ENCODE measurements at places on chromosomes 5 and 9.

- DNase-seq, result no peak
These were observed 669.7 kb downstream of the MAT2B start for GRCh38 chr5:164175083-164175482.

DNA sequence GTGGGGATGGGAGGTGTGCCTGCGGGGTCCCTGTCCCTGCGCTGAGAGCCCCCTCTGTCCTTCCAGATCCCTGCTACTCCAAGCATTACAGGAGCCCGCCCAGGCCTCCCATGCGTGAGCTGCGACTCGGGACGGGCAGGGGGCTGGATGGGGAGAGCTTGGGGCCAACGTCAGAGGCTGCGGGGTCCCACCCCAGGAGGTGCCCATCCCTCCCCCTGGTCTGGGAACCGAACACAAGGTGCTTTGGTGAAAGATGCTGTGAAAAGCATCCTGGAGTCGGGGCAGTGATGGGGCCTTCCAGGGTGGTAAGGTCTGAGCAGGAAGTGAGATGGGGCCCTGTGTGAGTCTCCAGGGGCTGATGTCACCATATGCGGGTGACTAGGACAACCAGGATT, 2.7 kb downstream of the LCN9 start:
- no peak for DNase-seq

GRCh38 chr5:173420108-173420507, 91.9 kb upstream of the STC2 start:
- no peak for DNase-seq

- no peak for DNase-seq
These were observed 44.5 kb downstream of the SEMA4D start for GRCh38 chr9:89453452-89453851.

DNA sequence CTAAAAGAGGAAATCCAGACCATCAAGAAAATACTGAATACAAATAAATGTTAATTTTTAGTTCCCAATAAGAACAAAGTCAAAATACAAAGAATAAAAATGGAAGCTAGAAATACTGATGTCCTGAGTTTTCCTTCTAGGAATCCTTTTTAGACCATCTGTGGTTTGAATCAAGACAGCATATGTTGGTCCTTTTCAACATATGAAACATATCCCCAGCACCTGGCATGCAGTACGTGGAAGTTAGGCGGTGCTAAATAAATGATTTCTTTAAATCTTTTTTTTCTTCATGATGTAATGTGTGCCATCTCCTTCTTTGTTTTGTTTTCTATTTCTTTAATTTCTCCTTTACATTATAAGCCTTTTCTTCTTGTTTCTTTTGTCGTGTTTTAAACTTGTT, 34.0 kb downstream of the KIAA1958 start:
- DNase-seq, result no peak

DNA sequence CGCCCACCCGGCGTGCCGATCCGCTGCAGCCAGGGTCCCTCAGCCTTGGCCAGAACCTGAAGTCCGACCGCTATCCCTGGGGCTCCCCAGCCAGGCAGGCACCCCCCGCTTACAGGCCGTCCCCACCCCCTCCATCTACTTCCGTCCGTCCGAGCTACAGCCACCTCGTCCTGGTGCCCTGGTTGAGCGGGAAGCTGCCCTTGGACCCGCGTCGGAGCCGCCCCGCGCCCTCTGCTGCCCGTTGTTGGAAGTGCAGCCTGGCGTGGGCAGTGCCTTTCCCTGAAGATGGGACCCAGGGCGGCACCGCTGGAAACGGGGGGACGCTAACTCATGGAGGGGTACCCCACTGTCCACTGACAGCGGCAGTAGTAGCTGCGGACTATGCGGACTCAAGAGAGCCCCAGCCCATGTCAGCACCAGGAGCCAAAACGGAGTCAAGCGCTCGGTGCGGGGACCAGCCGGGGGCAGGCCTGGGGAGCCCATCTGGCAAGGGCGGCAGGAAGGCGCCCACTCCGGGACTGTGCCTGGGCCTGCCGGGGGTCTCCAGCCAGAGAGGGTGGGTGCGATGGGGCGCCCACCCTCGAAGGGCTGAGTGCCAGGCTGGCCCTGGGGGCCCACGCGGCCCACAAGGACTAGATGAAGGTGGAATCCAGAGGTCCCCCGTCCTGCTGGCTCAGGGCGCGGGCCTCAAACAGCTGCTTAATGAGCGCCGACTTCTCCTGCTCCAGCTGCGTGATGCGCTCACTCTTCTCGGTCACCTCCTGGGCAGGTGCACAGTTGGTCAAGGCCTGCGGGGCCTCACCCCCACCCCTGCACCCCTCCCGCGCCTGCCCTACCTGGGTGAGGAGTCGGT, 6.1 kb downstream of the SAPCD2 start:
- peak; percentile 31 for DNase-seq

- no peak for DNase-seq
These were observed 18.6 kb upstream of the TMEM174 start for GRCh38 chr5:73154208-73155006.

DNA sequence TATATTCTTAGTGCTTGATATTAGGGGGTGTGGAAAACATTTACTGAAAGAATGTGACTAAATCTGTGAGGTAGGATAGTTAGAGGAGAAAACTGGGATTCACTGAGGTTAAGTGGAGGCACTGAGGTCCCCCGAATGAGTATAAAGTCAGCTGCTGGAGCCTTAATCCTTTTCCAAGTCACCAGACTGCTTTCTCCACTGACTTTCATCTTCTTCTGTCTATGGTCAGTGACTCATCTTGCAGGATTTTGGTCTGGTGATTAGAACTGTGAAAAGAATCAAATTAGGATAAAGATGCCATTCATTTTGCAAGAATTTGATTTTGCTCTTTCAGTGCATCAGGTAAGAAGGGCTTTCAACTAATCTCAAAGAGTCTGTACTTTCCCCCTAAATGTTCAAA, 89.3 kb upstream of the ALDH1A1 start:
- no peak for DNase-seq

GRCh38 chr9:124188331-124189110, 69.2 kb upstream of the NEK6 start:
- no peak for DNase-seq

GRCh38 chr5:78245136-78245535, 49.4 kb downstream of the AP3B1 start:
- no peak for DNase-seq

DNA sequence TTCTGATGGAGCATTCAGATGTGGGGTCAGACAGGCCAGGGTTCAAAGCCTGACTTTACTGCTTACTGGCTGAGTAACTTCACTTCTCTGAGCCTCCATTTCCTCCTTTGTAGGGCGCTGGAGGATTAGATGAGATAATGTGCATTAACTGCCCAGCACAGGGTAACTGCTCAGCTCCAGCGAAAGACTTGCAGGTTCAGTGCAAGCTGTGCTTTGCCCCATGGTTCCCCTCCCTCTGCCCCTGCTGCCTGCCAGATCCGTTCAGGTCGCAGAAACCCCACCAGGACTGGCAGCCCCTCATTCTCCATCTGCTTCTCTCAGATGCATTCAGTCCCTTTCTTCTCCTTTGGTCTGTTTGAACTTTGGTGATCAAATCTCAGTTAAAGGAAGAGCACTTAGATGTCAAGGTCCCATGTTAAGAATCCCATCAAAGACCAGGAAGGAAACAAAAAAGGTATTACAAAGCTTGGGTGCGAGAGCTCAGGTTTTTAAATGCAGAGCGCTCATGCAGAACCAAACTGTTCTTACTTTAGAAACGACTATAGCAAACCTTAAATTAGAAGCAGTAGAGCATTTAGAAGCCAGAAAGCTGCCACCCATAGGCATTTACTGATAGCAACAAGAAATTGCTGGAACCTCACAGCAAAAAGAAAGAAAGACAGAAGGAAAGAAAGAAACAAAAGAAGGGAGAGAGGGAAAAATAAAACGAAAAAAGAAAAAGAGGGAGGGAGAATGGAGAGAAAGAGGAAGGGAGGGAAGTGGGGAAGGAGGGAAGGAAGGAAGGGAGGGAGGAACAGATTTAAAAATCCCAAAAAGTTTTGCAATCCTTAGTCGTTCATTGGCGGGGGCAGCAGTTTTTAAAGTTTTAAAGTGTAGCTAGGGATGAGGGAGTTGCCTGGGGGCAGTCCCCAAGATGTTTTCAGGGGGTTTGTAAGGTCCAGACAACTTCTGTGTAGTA, 23.5 kb downstream of the AFAP1L1 start:
- no peak for DNase-seq

DNA sequence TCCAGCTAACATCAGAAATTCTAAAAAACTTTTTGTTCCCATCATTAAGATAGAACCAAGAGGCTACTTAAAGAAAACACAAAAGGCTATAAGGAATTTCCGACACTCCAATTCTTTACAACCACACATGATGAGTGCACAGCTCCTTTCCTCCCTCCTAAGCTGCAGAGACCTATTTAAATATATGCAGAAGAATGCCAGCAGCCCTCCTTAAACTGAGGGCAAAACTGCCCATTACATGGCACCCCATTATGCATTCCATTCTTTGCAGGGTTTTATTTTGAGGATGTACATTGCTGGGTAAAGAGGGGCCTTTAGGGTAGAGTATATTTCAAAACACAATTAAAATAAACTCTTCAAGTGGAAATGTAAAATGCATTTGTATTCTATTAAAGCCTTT, 502.9 kb downstream of the RASEF start:
- DNase-seq, result no peak

DNA sequence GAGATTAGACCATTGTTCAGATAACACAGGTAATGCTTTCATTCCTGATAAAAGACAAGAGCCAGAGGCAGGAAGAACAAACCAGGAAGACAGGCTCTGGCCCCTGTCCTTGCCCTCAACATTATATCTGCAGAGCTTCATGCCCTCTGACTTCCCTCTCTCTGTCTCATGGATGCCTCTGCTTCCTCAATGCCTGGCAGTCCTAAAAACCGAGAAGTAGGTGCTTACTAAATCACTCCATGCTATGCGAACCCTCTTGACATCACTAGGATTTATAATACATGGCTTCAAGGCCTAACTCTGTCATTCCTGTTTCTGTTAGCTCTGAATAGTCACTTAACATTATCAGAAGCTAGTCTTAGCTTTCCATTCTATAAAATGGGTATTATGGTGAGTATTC, 117.8 kb downstream of the TLR4 start:
- no peak for DNase-seq

DNA sequence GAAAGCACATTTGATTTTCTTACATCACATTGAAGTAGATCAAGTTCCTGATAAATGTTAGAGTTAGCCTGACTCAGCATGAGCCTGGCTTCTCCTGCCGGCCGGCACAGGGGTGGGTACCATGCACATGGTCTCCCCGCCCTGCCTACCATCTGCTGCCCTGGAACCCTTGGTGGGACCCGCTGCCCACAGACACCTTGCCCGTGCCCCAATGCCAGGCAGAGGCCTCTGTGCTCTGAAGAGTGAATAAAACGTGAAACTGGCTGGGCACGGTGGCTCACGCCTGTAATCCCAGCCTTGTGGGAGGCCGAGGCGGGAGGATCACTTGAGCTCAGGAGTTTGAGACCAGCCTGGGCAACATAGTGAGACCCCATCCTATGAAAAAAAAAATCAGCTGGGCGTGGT, 17.3 kb downstream of the EXD3 start:
- DNase-seq, result no peak
